ENCODE measurements at places on chromosomes 1 and 21.

DNA sequence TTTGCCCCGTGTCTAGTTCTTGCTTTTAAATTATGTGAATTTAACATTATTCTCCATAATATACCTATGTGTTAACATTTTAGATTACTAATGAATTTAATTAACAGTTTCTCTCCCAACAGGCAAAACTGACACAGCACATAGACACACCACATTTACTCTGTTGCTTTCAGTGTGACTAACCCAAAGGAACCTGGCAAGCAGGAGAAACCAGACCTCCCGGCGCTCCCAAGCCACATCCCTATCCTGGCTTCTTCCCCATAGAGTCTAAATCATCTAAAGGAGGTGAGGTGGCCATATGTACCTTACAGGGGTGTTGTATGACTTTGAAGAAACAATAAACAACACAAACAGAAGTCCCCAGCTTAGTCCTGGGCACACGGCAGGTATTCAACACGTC is 69.2 kb downstream of the CAPZB start:
- DNase-seq: no peak

DNA sequence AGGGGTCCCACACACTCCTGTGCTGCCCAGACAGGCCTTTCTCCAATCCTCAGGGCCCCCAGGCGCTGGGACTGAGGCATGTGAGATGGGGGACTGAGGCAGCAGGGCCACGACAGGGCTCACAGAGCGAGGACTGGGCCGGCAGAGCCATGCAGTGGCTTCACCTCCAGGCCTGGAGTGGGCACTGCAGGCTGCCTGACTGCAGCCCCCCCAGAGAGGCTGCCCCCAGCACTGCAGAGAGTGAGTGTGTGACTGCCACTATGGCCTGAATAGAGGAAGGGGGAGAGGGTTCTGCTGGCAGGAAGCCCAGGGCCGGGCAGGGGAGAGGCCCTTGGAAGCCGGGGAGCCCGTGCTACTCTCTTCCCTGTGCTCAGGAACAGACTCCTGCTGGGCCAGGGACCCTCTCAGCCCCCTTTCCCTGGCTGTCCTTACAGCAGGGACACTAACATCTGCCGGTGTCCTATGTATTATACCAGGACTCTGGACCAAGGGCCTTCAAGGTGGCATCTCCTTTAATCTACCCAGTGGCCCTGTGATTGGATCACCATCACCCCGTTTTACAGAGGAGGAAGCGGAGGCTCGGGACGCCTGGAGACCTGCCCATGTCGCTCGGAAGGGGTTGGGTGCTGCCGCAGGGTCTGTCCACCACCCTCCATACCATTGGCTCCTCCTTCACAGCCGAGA is 20.2 kb upstream of the PLEKHG5 start:
- no peak for DNase-seq

DNA sequence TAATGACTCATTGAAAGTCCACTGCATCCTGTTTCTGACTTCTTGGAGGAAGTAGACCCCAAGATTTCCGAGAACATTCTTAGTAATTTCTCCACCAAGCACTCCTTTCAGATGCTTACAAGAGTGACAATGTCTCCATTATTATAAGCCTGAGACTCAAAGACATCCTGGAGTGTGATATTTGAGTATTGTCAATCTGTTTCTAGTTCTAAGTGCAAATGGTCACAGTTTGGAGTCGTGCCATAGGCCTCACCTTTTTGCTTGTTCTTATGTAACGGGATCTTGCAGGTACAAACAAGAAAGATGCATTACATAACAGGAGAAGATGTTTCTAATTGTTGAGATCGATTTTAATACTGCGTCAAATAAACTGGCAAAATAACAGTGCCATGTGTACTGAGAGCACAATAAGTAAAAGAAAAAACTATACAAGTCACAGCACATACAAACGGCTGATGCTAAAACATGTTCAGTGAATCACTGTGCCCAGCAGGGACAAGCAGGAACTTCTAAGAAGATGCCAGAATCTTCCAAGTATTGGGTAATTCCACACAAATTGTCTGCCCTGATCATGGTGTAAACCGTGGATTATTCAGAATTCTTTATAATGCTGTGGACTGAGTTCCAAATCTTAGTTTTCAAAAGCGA is 54.1 kb downstream of the CD2 start:
- DNase-seq: no peak

DNA sequence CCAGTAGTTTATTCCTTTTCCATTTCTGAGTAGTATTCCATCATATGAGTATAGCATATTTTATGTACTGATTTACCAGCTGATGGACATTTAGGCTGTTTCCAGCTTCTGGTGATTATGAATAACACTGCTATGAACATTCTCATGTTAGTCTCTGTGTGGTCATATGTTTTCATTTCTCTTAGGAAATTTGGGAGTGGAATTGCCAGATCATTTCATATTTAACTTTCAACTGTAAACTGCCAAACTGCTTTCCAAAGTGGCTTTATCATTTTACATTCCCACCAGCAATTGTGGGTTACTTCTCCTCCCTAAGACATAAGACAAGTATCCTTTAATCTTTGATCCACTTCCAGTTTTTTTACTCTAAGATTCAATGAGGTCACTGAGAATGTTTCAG is 85.7 kb upstream of the RALGPS2 start:
- DNase-seq: no peak

DNA sequence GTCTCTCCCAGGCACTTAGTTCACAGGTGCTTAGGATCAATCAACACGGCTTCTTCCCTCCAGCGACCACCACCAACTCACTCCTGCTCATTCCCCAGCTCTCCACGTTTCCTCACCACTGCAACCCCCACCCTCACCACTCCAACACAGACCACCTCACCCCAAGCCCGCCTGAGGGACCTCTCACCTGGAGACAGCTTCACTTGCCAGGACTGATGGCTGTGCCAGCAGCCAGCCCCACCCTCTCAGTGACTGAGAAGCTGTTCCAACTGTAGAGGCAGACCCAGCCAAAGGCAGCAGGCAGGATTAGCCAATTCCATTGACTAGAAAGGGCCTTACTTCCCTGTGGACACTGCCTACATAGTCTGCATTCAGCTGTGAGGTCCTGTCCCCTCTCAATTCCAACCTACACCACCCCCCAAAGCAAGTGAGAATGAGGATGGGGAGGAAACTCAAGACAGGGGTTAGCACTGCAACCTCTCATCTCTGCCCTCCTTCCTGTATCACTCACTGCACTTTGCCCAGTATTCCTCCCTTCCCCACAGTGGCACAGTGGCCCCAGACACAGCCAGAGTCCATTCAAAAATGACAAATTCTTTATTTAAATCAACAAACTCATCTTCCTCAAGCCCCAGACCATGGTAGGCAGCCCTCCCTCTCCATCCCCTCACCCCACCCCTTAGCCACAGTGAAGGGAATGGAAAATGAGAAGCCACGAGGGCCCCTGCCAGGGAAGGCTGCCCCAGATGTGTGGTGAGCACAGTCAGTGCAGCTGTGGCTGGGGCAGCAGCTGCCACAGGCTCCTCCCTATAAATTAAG is 7.6 kb downstream of the TAGLN2 start:
- no peak for DNase-seq

DNA sequence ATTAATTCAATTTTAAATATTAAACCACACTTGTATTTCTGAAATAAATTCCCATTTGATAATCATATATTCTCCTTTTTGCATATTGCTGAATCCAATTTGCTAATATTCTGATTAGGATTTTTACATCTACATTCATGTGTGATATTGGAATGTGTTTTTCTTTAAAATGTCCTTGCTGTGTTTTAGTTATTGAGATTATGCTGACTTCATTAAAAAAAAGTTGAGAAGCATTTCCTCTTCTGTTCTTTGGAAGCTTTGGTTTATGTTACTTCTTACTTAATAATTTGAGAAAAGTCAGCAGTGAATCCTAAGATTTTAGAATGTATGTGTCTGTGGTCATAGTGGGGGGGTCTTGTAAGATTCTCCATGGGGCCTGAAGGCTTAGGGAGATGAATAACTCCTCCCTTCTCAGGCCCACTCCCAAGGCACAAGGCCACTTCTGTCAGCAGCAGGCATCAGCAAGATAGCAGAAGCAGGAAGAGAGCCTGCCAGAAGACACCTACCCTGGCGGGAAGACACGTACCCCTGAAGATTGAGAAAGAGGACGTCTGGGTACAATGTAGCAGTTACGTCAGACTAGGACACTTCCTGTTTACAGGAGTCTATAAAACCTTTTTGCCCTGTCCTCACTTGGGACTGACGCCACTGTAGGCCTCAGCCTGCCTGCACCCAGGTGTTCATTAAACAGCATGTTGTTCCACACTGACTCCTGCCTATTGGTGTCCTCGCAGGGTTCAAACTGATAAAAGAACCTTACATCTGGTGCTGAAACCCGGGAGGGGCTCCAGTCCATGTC is 56.9 kb downstream of the ODF2L start:
- no peak for DNase-seq

- DNase-seq: no peak
Measured at GRCh38 chr1:79052829-79053449, 46.4 kb upstream of the ADGRL4 start.

DNA sequence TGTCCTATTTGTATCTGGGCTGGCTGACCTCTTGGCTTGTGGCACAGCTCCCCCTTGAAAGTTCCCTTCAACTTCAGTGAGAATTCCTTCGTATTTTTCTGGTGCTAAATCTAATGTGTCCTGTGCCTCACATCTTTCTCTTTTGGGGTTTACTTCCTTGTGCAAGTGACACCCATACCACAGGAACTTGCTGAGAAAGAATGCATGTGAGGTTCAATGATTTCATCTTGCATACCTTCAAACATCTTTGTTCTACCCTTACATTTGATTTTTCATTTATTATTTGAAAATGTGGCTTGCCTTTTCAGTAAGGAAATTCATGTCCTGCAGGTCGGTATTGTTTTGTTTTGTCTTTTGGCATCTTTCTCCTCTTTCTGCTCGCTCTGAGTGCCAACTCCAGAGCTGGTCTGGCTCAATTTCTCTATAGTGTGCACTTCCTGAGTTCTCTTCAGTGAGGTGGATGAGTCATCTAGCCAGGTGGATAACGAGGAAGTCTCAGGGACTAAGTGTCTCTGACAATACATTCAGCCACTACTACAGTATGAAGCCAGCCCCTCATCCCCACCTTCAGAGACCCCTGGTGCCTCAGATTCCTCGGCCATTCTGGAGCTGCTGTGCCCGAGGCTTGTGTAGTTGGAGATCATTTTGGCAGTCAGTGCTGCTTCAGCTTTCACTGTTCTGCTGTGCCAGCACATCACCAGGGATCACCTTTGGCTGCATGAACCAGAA is 59.5 kb downstream of the RIPK4 start:
- peak; percentile 58 for DNase-seq

DNA sequence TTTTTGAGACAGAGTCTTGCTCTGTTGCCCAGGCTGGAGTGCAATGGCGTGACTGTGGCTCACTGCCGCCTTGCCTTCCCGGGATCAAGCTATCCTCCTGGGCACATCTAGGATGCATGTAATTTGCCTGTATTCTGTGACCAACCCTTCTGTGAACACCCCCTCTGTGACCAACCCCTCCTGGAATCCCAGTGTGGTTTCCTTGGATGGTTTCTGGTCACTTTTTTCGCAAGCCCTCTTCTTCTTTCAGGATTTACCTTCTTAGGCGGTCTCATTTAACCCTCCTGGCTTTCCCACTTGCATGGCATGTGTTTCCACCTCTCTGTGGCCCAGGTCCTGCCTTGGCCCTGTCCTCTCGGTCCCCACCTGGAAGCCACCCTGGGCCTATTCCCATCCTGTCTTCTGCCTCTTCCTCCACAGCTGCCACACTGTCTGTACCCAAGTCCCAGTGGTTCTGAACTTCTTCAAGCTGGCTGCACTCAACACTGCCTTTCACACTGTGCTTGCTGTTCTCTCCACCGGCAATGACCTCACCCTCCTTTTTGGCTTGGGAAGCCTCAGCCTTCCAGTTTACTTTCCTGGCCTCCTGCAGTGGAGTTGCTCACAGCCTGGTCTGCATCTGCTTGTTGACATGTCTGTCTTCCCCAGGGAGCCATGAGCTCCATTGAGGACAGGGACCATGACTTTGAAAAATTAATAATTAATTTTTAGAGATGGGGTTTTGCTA is 57.0 kb downstream of the DISC1 start:
- no peak for DNase-seq

- DNase-seq: peak; percentile 86
Measured at GRCh38 chr1:233613252-233614172, at the start of gene KCNK1. TSS of gene KCNK1 (plus strand) at chr1:233614106. CDS start at chr1:233614172, 66 bp downstream.

DNA sequence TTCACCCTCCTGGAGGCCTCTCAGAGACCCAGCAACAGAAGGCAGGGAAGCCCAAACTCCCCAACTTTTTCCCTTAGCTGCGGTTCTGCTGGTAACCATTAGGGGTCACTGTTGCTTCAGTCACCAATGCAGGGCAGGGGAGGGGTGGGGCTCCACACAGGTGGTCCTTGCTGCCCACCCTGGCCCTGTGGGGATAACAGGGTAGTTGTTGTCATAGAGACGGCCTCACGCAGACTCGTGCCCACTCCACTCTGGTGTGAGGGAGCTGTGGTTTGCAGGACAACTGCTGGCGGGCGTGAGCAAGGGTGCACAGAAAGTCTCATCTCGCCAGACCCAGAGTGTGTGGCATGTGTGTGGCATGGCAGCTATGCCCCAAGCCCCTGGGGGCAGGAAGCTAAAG is 19.9 kb downstream of the INSRR start:
- peak; percentile 46 for DNase-seq

GRCh38 chr1:19313636-19313959 is 1.5 kb downstream of the SLC66A1 start:
- no peak for DNase-seq

DNA sequence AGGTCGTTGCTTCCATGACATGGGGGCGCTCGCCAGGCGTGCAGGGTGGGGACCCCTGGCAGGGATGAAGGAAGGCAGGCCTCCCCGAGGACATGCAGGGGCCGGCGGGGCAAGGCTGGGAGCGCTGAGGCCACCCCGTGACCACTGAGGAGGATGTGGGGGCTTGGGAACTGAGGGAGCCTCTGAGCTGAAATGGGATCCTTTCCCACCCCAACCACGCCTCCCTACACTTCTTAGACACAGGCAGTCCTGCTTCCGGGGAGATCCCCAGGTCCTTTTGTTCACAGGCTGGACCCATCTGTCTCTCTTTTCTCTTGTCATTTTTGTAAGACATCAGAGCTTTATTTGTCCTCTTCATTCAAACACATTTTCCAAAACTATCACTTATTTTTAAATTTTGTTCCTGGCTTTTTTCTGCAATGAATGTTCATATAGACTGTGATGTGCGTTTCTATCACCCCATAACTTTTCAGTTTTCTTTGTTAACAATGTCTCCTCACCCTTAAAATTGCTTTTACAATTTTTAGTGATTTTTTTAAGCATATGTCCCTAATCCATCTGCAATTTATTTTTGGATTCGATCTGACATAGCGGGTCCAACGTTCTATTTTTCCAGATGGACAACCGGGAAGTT is 156.7 kb upstream of the BACE2 start:
- no peak for DNase-seq

DNA sequence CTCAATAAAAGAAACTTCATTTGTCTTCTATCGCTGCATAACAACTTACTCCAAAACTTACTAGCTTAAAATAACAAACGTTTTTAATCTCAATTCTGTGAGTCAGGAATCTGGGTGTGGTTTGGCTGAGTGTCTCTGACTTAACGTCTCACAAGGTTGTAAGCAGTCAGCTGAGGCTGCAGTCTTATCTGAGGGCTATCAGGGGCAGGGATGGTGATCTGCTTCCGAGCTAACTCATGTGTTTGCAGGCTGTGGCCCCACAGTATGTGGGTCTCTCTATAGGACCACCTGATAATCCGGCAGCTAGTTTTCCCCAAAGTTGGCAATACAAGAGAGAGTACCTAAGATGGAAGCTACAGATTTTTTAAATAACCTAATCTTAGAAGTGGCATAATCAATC is 234.2 kb upstream of the FGGY start:
- peak; percentile 54 for DNase-seq

Measured in hepatocyte (in vitro differentiated cells).